Common myeloid progenitor, CD34-positive (primary cell): ENCODE measurements at places on chromosomes 1 and 21.
A peak's percentile ranks its signal among the peaks of the same experiment; 100 is the strongest.

DNA sequence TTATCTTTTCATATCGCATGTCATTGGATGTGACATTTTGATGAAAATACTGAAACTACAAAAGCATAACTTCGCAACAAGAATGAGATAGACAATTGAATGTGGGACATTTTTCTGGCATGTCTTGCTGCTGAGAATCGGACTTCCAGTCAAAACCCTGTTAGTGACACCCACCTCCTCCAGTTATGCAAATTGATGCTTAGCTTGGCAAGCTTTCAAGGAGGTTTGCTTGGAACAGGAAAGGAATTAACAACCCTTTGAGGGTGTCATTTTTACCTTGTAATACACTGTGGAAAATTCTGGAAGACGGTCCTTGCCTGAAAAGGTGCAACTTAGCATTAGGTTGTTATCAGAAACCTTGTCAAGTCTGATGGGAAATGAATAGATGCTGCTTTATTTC is 38.8 kb upstream of the FAM3B start:
- H3K27ac ChIP-seq = no peak overlapping the region
- no peaks in the 10 kb centered on the region for H3K36me3 ChIP-seq
- H3K4me1 ChIP-seq = no peaks in the 10 kb centered on the region

DNA sequence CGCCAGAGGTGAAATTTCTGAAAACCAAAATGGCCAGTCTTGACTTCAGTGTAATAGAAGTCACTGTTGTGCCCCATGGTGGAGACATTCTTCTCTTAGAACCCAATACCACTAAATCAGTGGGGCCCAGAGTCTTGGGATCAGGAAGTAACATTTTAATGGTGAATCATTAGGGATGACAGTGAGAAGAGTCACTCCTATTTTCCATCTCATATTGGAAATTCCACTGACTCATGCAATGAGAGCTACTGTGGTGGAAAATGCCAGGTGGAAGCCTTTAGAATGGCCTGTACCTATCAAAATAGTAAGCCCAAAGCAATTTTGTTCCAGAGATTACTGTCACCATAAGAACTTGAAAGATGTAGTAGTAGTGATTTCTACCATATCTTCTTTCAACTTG is 20.6 kb upstream of the PPM1J start:
- H3K27ac ChIP-seq = no peak overlapping the region
- no peak overlapping the region for H3K4me3 ChIP-seq
- peaks cover 17% of the 10 kb centered on the region for H3K27me3 ChIP-seq
- H3K36me3 ChIP-seq = no peaks in the 10 kb centered on the region
- H3K4me1 ChIP-seq = no peaks in the 10 kb centered on the region

GRCh38 chr1:26225033-26225831 is 8.8 kb upstream of the CEP85 start:
- H3K4me3 ChIP-seq = peak overlapping the region; percentile 1
- no peaks in the 10 kb centered on the region for H3K36me3 ChIP-seq
- peak; percentile 64 for DNase-seq
- H3K4me1 ChIP-seq = peaks cover 16% of the 10 kb centered on the region
- H3K27me3 ChIP-seq = peaks cover 9% of the 10 kb centered on the region

GRCh38 chr1:109579491-109579890 is 31.1 kb downstream of the GNAI3 start:
- H3K4me1 ChIP-seq = peaks cover 2% of the 10 kb centered on the region
- no peaks in the 10 kb centered on the region for H3K27me3 ChIP-seq
- DNase-seq = no peak

GRCh38 chr1:26799479-26800142 is 11.9 kb downstream of the PIGV start:
- H3K4me1 ChIP-seq = peaks cover 19% of the 10 kb centered on the region
- H3K4me3 ChIP-seq = no peak overlapping the region
- no peak for DNase-seq
- H3K27me3 ChIP-seq = no peaks in the 10 kb centered on the region

DNA sequence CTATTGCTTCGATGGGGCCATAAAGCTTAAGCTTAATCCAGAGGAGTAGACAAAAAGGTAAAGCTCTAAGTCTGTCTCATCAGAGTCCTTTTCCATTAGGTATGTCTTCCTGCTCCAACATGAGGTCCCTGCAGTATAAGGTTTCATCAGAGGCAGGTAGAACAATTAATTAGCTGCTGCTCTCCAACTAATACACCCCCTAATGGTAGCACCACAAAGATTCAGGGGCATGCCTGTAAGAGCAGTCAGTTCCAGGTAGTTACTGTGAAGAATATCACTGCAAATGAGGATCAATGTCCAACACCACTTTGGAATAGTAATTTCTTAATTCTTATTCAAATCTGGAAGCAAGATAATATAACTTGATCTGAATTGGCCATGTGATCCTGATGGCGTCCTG is 160.3 kb upstream of the ESRRG start:
- no peak overlapping the region for H3K4me3 ChIP-seq
- no peaks in the 10 kb centered on the region for H3K27me3 ChIP-seq
- no peak for DNase-seq
- H3K4me1 ChIP-seq = no peaks in the 10 kb centered on the region
- H3K27ac ChIP-seq = no peak overlapping the region

GRCh38 chr1:202987922-202988583 is 19.1 kb upstream of the TMEM183A start:
- H3K36me3 ChIP-seq = no peaks in the 10 kb centered on the region
- no peak overlapping the region for H3K27ac ChIP-seq
- H3K4me1 ChIP-seq = no peaks in the 10 kb centered on the region

- peaks cover 37% of the 10 kb centered on the region for H3K36me3 ChIP-seq
- H3K27ac ChIP-seq = no peak overlapping the region
- H3K4me1 ChIP-seq = peaks cover 28% of the 10 kb centered on the region
- H3K4me3 ChIP-seq = no peak overlapping the region
- no peaks in the 10 kb centered on the region for H3K27me3 ChIP-seq
Observed at GRCh38 chr21:43868461-43868860, 3.4 kb downstream of the AGPAT3 start.

GRCh38 chr1:178126261-178126660 is 32.4 kb downstream of the RASAL2 start:
- no peaks in the 10 kb centered on the region for H3K27me3 ChIP-seq
- H3K4me1 ChIP-seq = peaks cover 4% of the 10 kb centered on the region
- no peak overlapping the region for H3K27ac ChIP-seq
- no peaks in the 10 kb centered on the region for H3K36me3 ChIP-seq
- DNase-seq = no peak

DNA sequence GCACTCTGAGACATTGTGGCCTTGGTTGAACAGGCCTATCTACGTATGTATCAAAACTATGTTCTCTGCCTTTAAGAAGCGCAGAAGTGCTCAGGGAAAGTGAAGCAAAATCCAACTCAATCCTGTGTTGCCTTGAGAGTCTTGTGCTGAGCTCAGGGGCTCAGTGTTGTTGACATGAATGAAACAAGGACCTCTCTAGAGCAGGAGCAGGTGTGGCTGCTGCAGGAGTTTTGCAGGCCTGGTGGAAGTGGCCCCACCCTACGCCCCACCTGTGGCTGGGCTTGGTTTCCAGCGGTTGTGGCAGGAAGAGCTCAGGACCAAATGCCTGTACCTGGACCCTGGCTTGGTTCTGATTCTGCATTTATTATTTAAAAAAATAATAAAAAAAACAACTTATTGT is 20.9 kb downstream of the CA6 start:
- H3K27ac ChIP-seq = no peak overlapping the region
- no peak overlapping the region for H3K4me3 ChIP-seq
- H3K27me3 ChIP-seq = no peaks in the 10 kb centered on the region
- DNase-seq = no peak
- peaks cover 19% of the 10 kb centered on the region for H3K4me1 ChIP-seq

DNA sequence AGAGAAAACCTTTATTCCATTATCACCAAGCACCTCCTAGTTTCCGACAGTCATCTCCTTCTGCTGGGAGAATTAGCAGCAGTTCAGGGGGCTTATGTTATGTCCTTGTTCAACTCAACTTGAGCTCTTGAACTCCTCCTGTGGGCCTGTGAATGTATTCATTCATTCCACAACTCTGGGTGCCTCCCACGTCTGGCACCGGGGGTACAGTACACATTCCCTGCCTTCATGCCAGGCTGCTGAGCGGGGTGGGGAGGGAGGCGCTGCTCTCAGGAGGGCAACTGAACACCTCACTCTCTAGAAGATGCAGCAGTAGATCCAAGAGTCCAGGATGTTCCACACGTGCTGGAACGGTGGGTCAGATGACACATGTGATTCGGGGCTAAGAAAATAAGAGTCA is 4.3 kb upstream of the MX2 start:
- no peak for DNase-seq
- H3K27me3 ChIP-seq = no peaks in the 10 kb centered on the region
- peaks cover 15% of the 10 kb centered on the region for H3K4me1 ChIP-seq
- H3K27ac ChIP-seq = no peak overlapping the region

DNA sequence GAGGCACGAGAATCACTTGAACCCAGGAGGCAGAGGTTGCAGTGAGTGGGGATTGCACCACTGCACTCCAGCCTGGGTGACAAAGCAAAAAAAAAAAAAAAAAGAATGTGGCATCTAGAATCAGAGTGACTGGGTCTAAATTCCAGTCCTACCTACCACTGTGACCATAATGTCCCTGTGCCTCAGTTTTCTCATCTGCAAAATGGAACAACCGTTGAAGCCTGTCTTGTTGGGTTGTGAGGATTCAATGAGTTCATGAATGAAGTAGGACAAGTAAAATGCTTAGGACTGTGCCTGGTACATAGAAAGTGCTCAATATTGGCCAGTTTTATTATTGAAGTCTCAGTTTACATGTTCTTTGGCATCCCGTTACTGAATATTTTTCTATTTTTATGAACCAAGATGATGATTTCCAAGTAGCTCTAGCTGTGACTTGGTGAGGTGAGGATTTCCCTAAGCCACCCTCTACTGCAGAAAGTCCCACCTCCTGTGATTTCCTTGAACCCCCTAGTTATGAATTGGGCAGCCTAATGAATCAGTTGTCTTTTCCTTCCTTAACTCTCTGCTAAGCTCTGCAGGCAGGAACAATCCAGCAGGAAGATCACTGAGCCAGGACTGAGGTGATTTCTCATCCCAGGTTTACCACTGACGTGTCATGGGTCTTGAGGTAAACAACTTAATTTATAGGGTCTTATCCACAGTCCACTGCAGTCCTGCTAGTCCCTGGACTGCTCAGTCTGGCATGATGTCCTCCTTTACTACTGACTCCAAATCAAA is 18.9 kb upstream of the MEAF6 start:
- DNase-seq = no peak
- no peaks in the 10 kb centered on the region for H3K4me1 ChIP-seq
- H3K27me3 ChIP-seq = no peaks in the 10 kb centered on the region
- H3K27ac ChIP-seq = no peak overlapping the region
- H3K36me3 ChIP-seq = peaks cover 5% of the 10 kb centered on the region

GRCh38 chr1:199859491-199859933 is 168.0 kb upstream of the NR5A2 start:
- peak; percentile 96 for DNase-seq
- peak overlapping the region; percentile 35 for H3K4me3 ChIP-seq
- peak overlapping the region; percentile 34 for H3K27ac ChIP-seq
- no peaks in the 10 kb centered on the region for H3K36me3 ChIP-seq
- H3K27me3 ChIP-seq = no peaks in the 10 kb centered on the region
- peaks cover 3% of the 10 kb centered on the region for H3K4me1 ChIP-seq

DNA sequence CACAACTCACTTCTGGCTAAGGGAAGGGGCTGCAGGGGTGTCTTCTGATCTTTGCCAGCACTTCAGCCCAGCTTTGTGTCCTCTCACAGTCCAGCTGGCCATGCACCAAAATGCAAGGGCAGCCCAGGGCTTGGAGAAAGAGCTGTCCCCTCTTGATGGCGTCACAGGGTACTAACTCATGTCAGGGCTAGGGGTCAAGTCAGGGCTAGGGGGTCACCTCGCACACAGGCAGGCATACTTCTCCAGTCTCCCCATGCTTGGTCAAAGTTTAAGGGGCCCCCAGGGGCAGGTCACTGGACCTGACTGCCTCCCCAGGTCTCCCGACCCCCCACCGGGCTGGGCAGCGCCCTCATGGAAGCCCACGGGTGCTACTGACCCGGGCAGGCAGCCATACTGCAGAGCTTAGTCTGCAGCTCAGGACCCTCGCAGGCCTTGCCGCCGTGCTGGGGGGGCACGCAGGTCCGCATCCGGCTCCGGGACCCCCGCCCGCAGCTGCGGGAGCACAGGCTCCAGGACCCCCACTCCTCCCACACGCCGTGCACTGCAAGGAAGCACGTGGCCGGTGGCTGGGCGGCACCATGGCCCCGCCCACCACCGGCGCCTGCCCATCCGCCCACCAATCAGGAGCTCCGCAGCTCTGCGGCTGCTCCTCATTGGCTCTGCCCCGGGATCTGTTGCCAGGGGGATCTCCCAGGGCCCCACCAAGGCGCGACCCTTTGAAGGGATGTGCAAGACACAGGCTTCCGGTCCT is 21.5 kb downstream of the ADGRB2 start:
- no peaks in the 10 kb centered on the region for H3K27me3 ChIP-seq
- H3K4me3 ChIP-seq = no peak overlapping the region

- no peak for DNase-seq
- H3K27me3 ChIP-seq = no peaks in the 10 kb centered on the region
- H3K27ac ChIP-seq = no peak overlapping the region
- no peaks in the 10 kb centered on the region for H3K4me1 ChIP-seq
Observed at GRCh38 chr1:57066980-57067610, 101.3 kb upstream of the C8B start.

GRCh38 chr1:23562137-23562876 is 3.0 kb upstream of the ID3 start:
- H3K27ac ChIP-seq = peak overlapping the region; percentile 6
- DNase-seq = peak; percentile 97
- peaks cover 33% of the 10 kb centered on the region for H3K27me3 ChIP-seq
- H3K4me3 ChIP-seq = no peak overlapping the region

DNA sequence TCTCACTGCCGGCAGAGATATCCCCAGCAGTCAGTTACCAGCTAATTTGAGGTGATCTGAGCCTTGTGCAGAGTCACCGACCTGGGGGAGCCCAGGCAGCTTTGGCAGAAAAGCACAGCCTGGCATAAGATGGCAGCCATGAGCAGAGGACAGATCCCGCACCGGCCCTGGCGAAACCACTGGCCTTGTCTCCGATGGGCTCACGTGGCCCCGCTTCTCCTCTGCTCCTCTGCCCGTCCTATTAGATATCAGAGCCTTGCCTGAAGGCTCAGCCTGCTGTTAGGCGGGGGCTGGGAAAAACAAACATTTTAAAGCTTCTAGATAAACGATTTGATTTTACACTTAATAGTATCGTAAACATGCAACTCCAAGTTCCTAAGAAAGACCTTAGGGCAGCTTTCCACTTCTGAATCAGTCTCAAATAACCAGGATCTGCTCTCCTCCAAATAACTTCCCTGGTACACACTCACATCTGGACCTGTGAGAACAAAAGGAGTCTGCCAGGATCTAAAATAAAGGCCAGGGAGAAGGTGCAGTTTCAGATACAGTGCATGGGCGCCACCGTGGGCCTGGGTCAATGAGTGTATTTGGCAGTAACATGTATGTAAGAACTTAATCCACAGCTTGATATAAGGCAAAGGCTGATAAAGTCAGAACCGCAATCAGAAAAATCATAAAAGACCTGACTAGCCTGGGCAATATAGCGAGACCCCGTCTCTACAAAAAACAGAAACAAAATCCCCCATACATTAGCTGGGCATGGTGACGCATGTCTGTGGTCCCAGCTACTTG is 10.0 kb downstream of the EDARADD start:
- H3K27me3 ChIP-seq = no peaks in the 10 kb centered on the region
- no peak overlapping the region for H3K27ac ChIP-seq
- peaks cover 3% of the 10 kb centered on the region for H3K36me3 ChIP-seq
- no peak overlapping the region for H3K4me3 ChIP-seq
- no peaks in the 10 kb centered on the region for H3K4me1 ChIP-seq
